Karpas-422 (cell line): ENCODE measurements at places on chromosomes 1 and 21.

- DNase-seq: no peak
These were observed 17.2 kb upstream of the SUMO3 start for GRCh38 chr21:44834951-44835646.

- DNase-seq: no peak
These were observed 67.9 kb downstream of the SLC44A5 start for GRCh38 chr1:75542818-75543570.

DNA sequence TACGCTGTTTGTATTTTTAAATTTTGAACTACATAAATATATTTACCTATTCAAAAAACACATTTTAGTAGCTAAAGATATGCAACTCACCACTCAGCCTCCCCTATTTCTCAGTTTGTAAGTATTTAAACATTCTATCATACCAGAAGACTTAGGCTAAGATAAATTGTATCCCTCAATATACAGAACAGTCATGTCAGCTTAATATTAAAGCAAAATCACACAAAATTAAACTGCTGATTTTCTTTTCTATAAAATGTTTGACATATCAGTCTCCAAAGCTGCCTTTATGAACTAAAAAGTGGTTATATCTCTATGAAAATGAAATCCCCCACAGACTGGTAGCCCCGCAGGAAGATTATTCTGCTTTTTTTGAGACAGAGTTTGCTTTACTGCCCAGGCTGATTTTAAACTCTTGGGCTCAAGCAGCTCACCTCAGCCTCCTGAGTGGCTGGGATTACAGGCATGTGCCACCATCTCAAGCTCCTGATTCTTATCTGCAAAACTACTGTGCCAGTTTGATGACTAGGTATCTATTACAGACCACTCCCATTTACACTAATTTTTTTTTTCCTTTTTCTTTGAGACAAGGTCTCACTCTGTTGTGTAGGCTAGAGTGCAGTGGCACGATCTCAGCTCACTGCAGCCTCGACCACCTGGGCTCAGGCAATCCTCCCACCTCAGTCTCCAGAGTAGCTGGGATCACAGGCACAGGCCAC, 37.6 kb downstream of the NRDC start:
- DNase-seq: no peak

GRCh38 chr1:39727221-39727931, 11.3 kb upstream of the PPIE start:
- no peak for DNase-seq

GRCh38 chr1:201649761-201650622, 111.1 kb downstream of the NAV1 start:
- DNase-seq: no peak

DNA sequence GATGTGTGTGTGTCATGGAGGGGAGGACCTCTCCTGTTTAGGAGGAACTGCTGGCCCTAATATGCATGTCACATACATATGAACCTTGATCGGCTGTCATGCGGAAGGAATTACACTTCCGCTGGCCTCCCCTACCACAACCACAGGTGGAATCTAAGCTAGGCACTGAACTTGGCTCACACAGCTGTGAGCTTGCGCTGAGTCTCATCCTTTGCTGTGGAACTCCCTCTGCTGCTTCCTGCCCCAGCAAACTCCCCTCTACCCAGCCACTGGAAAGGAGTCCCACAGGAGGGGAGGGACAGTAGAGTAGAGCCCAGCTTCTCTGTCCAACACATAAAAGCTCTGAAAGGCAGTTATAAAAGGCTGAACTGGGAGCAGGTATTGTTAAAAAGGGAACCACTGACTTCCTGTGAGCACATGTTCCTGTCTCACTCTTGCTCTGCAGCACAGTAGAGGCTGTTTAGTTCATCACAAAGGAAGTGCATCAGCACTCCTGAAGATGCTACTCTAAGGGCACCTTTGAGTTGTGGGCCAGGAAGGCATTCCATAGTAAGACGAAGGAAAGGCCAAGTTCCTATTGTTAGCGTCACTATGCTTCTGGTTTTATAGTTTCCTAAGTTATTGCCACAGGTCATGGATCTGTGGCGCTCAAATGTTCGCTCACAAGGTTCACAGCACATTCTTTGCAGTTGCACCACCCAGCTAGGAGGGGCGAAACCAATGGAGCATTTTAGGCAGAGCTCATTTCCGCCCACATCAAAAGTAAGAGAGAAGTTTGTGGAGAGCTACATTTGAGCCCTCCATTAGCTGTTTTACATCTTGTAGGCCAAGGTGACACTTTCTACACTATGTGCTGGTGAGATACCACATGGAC, 17.7 kb upstream of the PTPRC start:
- peak; percentile 97 for DNase-seq
